ENCODE measurements at places on chromosomes 3 and 15.

DNA sequence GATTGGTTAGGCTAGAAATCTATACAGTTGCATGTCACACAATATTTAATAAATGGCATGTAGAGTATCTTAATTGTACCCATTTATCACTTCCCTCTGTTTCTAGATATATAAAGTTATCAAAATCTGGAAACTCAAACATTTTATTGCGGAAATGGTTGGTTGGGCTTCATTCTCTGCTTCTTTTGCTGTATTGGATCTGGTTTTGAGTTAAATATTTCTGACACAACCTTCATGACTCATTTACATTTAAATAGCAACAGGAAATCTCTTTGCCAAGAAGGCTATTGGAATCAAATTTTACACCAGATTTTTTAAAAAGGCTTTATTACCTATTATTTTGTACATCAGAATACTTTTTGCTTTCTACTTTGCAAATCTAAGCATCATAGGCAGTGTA lies 153.8 kb downstream of the EBLN2 start:
- no peak for DNase-seq

DNA sequence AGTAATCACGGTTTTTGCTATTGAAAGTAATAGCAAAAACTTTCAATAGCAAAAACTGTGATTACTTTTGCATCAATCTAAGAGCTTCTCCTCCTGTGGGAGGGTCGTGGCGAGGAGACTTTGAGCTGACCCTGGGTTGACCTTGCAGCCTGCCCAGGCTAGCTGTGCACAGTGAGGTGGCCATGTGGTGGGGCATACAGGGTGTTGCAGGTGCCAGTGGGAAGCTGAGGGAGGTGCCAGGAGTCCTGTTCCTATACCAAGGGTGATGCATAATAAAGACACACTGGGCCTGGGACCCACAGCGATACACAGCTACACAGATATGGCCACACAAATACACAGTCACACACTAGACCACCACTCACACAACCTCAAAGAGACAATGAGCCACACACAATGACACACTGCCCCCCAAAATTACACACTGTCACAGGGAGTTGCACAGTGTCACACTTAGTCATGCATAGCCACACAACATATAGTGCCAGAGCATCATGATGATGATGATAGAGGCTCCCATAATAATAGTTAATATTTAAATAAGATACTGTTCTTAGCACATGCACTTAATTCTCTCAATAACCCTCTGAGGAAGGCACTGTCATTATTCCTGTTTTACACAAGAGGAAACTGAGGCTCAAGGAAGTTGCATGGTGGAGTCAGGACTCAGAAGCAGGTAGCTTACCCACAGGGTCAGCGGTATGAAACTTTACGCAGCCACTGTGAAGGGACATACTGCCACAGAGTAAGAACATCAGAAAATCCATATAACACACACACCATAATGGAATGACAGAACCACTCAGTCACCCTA lies 6.3 kb downstream of the PLCD1 start:
- no peak for DNase-seq

DNA sequence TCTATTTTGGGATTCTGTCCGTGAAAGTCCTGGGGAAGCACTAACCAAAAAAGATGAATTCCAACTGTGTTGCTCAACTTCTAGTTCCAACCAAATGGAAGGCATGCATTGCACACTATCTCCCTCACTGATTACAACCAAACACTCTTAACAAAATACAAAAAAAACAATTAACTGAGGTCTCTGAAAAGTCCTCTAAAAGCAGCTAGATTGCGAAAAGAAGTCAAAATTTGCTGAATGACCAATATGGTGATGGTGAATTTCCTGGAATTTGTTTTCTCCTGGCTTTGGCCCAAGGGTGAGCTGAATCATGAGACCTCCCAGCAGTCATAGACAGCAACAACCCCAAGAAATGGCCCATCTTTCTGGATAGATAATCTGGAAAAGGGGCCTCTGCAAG lies 28.3 kb downstream of the CYP19A1 start:
- no peak for DNase-seq

DNA sequence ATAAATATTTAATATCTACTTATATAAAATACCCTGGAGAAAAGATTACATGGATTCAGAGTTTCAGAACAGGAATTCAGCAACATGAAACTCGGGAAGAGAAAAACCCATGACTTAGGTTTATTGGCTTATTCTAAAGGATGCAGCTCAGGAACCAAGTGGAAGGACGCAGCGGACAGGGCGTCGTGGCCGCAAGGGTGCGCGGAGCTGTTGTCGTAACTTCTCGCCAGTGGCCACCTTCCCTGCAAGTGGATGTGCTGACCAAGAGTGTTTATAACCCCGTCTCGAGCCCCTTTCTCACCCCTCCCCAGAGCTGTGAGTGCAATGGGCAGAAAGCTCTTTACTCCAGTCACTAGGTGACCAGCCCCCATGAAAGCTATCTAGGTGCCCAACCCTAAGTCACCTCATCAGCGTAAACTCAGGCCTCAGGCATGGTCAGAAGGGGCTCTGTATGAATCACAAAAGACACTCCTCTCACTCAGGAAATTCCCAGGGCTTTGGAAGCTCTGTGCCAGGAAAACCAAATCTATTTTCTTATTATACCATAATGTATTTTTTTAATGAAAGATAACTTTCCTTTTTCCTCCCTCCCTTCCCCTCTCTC lies 77.3 kb downstream of the CHRNA7 start:
- DNase-seq: no peak

DNA sequence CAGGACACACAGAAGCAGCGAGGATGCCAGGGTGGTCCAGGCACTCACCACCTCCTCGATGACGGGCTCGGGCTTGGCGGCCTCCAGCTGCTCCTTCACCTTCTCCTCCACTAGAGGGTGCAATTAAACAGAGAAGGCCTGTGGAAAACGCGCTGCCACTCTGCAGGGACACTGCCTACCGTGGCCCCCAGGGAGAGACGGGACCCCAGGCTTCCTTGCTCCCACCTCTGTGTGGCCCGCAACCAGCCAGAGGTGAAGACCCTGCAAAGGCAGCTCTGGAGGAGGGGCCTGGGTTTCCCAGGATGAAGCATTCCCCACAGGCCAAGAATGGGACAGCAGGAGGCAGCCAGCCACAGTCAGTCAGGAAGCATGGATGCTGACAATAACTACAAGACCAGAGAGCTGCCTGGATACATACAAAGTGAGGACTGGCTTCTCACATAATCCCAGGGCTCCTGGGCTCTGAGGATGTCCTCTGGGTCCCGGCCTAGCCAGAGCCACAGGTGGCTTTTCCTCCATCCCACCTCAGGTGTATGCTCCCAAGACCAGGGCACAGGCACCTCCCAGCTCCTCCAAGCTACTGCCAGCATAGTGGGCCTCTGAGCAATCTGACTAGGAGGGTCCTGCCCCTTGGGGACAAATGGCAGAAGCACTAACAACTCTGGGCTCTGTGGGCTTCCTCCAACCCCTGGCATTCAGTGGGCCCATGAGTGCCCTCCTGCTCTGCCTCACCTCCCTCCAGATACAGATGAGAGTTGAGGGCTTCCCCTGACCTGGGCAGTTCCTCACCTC lies 46.2 kb downstream of the PTH1R start:
- DNase-seq: no peak

- DNase-seq: no peak
These were observed 130.9 kb downstream of the IL1RAP start for GRCh38 chr3:190644766-190645165.

- no peak for DNase-seq
These were observed 83.9 kb upstream of the CDV3 start for GRCh38 chr3:133489466-133490085.

GRCh38 chr15:75738014-75738646 lies 25.5 kb upstream of the CSPG4 start:
- no peak for DNase-seq

GRCh38 chr3:11770477-11771391 lies 76.0 kb downstream of the TAMM41 start:
- no peak for DNase-seq

DNA sequence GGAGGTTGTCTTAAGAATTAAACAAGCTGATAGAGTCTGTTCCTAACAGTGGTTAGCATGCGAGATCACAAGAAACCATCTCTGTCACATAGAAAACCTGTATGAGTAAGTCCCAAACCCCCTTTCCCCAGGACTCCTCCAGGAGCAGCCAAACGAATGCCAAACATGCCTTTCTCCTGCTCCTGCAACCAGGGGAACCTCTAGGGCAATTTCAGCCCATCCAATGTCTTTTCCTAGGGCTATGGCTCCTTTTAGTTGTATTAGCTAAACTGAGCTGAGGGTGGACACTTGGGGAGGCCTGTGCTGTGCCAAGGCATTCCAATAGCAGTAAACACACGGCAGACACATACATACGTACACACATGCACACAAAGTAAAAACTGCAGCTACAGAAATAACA lies 36.5 kb upstream of the TIMP4 start:
- DNase-seq: no peak

- peak; percentile 27 for DNase-seq
These were observed 197.5 kb downstream of the UBE3A start for GRCh38 chr15:25241241-25241801.

DNA sequence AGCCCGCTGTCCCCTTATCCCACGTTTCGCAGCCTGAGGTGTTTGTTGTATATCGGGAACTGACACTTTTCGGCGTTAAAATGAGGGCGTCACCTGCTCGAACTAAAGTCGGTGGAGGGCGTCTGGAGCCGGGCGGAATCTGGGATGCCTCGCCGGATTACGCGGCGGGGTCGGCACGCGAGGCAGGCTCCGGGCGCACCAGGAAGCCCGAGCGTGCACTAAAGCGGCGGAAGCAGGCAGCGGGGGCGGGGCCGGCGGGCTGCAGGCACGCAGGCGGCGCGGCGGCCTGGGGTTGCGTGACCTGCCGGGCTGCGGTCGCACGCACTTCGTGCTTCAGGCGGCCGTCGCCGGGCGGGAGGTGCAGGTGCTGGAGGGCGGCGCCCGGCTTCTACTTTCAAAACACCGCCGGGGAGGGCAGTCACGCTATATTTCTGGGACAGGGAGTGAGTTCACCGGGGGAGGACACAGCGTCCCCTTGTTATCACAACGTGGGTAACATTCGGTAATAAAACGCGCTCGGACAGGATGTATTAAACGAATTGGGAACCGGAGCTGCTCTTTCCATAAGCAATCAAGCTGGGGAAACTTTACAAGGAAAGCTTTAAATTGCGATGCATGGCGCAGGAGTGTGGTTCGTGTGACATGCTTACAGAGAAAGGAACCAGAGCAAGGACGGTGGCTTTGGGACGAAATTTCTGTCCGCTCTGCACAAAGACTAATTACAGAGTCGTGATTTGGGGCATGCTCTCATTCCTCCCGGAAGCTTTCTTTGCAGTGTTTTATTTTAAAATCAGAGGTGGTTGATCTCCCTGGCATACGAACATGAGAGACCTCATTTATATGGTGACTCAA lies 9.1 kb upstream of the LEKR1 start:
- DNase-seq: peak; percentile 94

DNA sequence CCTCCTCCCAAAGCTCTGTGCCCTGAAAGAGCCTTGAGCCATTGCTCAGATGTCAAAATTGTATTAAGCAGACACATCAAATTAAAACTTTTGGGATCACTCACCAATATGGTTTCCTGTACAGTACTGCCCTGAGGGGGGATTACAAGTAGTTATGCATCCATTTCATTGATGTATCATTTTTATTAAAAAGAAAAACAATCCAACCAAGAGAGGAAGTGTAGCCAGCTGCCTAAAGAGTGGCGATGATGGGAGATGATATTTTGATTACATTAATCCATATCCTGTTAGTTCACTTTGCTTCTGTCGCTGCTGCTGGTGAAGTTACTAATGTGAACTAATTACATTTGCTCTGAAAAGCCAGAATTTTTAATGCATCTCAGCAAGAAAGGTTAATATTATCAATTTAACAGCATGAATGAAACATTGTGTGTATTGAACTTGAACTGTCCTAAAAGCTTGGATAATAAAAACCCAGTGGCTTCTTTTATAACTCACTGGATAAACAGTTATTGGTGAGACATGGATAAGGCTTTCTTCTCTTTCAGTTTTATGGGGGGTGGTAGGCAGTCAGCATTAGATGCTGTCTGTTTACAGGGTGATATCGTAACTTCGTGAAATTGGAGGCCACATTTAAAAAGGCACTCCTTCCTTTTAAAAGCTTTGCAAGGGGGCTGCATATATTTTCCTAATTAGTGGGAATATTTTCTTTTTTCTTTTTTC lies 87.7 kb downstream of the IGF1R start:
- DNase-seq: no peak

GRCh38 chr15:89197503-89197971 lies 23.8 kb downstream of the RLBP1 start:
- no peak for DNase-seq

DNA sequence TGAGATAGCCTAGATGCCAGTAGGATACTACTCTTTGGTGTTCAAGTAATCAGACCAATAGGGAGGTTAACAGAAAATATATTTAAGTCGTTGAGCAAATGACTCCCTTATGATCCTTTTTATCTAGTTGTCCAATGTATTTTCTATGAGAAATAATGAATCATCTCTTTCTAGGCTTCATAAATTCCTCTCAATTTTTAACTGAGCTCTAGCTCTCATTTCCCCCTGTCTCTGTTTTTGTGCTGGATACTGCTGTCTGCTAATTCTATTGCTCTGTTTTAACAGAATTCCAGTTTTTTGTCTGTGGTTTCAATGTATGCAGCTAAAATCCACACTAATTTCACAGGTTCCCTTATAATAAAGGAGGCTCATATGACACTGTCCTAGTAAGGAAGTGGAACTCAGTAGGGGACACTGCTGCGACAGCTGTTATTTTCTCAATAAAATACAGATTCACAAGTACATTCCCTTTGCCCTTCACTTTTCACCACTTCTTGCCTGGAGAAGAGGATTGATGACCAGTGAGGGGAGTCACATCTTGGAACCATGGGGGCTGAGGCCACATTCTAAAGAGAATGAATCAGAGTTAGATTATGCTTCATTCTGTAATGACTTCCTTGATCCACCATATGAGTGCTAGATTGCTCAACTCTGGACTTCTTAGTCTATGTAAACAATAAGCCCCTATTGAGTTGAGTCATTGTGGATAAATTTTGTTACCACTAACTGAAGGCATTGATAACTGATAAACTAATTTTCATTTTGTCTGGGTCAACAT lies 558.7 kb upstream of the KCNMB2 start:
- no peak for DNase-seq

DNA sequence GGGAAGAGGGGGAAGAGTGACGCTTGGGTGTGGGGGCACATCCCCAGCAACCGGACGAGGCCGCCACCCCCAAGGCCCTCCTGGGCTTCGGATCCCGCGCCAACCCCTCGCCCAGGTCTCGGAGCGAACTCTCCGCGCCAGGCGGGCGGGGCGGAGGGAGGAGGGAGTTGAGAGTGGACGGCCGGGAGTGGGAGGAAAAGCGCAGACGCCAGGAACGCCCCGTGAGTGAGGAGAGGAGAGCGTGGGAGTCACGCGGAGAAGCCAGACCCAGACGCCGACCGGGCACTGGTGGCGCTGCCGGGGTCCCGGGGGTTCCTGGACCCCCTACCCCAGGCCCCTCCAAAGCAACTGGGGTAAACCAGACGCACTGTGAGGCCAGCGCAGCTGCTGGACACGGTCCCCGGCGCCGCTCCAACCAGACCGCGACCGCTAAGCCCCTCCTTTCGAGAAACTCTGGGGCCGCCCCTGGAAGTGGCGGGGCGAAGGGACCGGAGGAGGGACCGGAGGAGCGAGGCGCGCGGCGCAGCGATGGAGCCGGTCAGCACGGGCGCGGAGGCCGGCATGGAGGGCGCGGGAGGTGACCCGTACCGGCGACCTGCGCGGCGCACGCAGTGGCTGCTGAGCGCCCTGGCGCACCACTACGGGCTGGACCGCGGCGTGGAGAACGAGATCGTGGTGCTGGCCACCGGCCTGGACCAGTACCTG lies at the start of gene EFCC1:
EFCC1 (plus strand) TSS at position 204 of the 705 bp plus-strand sequence; CDS start at position 529, 325 bp downstream.
- DNase-seq: no peak
